ENCODE measurements at places on chromosomes 13 and 19. TPM values are rescaled to one million over a fixed set of nuclear protein-coding genes. Genes with fewer than 3 reads are reported as not detected.
A peak's percentile ranks its signal among the peaks of the same experiment; 100 is the strongest.

GRCh38 chr13:42569576-42570344, 4.2 kb upstream of the TNFSF11 start:
- H3K27ac ChIP-seq = no peak overlapping the region
- no peak overlapping the region for H3K4me3 ChIP-seq
- no peaks in the 10 kb centered on the region for H3K36me3 ChIP-seq
- H3K4me1 ChIP-seq = no peaks in the 10 kb centered on the region

CLDND2 gene
- total RNA-seq = 4.5 TPM

IL12RB1 gene
- 1.1 TPM for total RNA-seq

DNA sequence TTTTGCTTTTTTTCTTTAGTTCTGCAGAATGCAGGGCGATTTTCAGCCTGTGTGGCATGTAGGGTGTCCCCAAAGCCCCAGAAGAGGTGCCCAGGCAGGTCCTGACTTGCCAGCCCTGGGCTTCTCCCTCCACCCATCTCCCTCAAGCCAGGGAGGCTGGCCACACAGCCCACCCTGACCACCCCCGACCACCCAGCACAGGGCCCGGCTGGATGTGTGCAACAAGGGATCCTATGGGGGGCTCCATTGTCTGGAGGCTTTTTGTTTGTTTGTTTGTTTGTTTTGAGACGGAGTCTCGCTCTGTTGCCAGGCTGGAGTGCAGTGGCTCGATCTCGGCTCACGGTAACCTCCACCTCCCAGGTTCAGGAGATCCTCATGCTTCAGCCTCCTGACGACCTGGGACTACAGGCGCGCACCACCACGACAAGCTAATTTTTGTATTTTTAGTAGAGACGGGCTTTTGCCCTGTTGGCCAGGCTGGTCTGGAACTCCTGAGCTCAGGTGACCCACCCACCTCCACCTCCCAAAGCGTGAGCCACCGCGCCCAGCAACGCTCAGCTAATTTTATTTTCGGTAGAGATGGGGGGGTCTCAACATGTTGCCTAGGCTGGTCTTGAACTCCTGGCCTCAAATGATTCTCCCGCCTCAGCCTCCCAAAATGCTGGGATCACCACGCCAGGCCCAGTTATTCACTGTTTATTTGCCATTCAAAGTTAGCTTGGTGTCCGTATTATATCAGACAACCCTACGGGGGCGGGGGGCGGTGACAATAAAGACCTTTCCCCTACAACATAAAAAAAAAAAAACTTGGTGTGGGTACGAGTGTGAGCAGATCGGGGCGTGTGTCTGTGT, 7.8 kb upstream of the MKNK2 start:
- H3K27ac ChIP-seq = peak overlapping the region; percentile 100
- no peaks in the 10 kb centered on the region for H3K27me3 ChIP-seq
- H3K4me1 ChIP-seq = peaks cover 37% of the 10 kb centered on the region
- H3K36me3 ChIP-seq = no peaks in the 10 kb centered on the region
- peak overlapping the region; percentile 44 for H3K4me3 ChIP-seq
- DNase-seq = no peak

- no peaks in the 10 kb centered on the region for H3K27me3 ChIP-seq
- no peak overlapping the region for H3K4me3 ChIP-seq
- no peaks in the 10 kb centered on the region for H3K4me1 ChIP-seq
- H3K27ac ChIP-seq = no peak overlapping the region
These were observed 251.5 kb downstream of the ABCC4 start for GRCh38 chr13:95049772-95050171.

PABPC3 gene
- total RNA-seq = 0.39 TPM

DNA sequence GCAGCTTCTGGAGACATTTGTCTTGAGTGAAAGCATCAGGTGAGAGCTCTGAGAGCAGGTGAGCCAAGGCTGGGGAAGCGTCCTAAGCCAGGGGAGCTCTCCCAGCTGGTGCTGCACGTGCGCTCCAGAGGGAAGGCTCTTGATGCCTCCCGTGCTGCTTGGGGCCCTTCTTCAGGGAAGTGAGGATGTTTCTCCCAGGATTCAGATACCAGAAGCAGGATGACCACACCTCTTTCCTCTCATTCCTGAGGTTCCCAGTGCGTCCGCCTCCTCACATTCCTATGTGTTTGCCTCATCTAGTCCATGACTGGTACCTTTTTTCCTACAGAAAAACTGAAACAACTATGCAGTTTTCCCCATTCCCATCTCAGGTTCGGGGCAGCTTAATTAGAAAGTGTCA, 231.0 kb upstream of the IRS2 start:
- no peaks in the 10 kb centered on the region for H3K36me3 ChIP-seq
- H3K4me1 ChIP-seq = peaks cover 38% of the 10 kb centered on the region
- no peak overlapping the region for H3K4me3 ChIP-seq
- peak; percentile 69 for DNase-seq
- peak overlapping the region; percentile 65 for H3K27ac ChIP-seq

DNA sequence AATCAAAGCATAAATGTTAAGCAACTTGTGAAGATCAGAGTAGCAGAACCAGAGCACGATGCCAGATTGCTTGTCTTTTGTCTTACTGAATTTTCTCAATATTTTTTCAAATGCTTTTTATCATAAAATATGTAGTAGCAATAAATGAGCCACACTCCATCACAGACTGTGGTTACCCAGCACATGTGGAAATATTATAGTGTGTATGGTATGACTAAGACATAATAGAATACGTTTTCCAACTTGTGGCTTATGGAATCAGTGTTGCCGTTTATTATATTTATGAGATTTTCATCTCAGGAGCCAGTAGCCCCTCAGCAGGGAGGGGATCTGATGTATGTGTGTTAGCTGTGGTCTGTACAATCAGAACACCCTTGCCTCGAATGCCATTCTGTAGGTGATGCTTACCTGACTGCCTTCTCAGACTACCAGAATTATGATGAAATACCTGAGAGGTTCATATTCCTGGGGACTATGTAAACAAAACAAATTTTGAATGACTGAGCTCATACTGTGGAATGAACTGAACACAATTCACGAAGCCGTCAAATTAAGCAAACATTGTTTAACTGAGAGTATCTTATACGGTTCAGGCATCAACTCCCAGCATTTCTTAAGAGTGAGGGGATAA, 1.9 kb downstream of the SCEL start:
- peak overlapping the region; percentile 61 for H3K4me3 ChIP-seq
- H3K4me1 ChIP-seq = peaks cover 61% of the 10 kb centered on the region
- no peaks in the 10 kb centered on the region for H3K36me3 ChIP-seq
- H3K27me3 ChIP-seq = no peaks in the 10 kb centered on the region

ALOX5AP gene
- total RNA-seq = not detected

- H3K4me3 ChIP-seq = no peak overlapping the region
- H3K27ac ChIP-seq = no peak overlapping the region
- H3K4me1 ChIP-seq = peaks cover 13% of the 10 kb centered on the region
- DNase-seq = peak; percentile 68
These were observed 16.1 kb downstream of the TMEM38A start for GRCh38 chr19:16677055-16677454.

ZFP82 gene
- total RNA-seq = 1.8 TPM

OR7A5 gene
- not detected for total RNA-seq

GNG14 gene
- total RNA-seq = not detected

GRCh38 chr13:68232351-68233130, 1002.4 kb upstream of the PCDH9 start:
- H3K27ac ChIP-seq = no peak overlapping the region
- no peaks in the 10 kb centered on the region for H3K27me3 ChIP-seq
- no peaks in the 10 kb centered on the region for H3K36me3 ChIP-seq
- no peak for DNase-seq
- H3K4me3 ChIP-seq = no peak overlapping the region

GRCh38 chr19:12965017-12965811, 4.2 kb upstream of the DAND5 start:
- H3K4me3 ChIP-seq = peak overlapping the region; percentile 58
- H3K27me3 ChIP-seq = no peaks in the 10 kb centered on the region
- H3K4me1 ChIP-seq = no peaks in the 10 kb centered on the region

DNA sequence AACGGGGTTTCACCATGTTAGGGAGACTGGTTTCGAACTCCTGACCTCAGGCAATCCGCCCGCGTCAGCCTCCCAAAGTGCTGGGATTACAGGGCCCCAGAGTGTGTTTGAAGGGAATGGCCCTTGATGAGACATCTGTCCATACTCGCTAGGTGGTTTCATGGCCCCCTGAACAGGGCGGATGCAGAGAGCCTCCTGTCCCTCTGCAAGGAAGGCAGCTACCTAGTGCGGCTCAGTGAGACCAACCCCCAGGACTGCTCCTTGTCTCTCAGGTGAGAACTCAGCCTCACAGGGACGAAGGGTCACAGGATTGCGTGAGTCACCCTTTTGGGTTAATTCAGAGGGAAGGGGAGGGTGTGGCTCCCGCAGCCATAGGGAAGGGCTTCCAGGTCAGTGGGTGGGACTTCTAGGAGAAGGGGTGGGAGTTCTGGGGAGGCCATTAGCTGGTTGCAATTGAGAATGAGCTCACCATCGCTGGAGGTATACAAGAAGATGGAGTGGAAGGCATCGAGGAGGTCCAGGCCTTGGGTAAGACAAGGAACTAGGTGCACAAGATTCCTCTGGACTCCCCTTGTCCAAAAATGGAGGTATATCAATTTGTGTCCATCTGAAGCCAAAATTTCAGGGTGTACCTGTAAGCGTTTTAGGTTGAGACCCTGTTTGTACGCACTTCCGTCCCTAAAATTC, 9.2 kb downstream of the SHD start:
- no peak overlapping the region for H3K27ac ChIP-seq
- H3K4me1 ChIP-seq = no peaks in the 10 kb centered on the region
- H3K27me3 ChIP-seq = no peaks in the 10 kb centered on the region
- no peaks in the 10 kb centered on the region for H3K36me3 ChIP-seq
- no peak overlapping the region for H3K4me3 ChIP-seq

- no peaks in the 10 kb centered on the region for H3K27me3 ChIP-seq
- no peak for DNase-seq
These were observed 754.5 kb downstream of the DIAPH3 start for GRCh38 chr13:59409211-59409610.

GRCh38 chr13:27918918-27919658, 712 bp upstream of the PDX1 start:
- peaks cover 25% of the 10 kb centered on the region for H3K27me3 ChIP-seq
- no peak overlapping the region for H3K27ac ChIP-seq
- H3K4me1 ChIP-seq = peaks cover 13% of the 10 kb centered on the region

DNA sequence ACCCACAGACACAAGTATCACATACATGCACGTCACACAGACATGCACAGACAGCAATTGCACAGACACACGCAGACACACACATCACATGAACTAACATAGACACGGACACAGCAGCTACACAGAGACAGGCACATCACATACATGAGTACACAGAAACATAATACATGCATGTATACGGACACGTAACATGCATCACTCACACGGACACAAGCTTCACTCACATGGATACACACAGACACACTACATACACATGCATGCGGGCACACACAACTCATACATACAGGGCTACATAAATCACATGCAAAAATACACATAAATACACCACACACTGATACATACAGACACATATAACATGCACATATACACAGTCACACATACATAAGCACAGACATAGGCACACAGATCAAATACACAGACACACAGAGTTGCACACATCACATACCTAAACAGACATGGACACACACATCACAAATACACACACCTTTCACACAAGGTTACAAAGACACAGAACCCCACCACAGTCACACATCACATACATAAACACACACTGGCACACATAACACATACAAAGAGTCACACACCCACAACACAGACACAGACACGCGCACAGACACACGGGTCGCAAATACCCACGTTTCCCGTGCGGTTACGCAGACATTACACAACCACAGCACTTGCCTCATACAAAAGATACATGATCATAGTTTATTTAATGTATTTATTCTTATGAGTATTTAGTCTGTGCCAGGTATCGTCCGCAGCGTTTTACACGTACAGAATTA, 1.1 kb upstream of the LMTK3 start:
- DNase-seq = no peak
- no peaks in the 10 kb centered on the region for H3K4me1 ChIP-seq
- H3K27me3 ChIP-seq = no peaks in the 10 kb centered on the region
- H3K36me3 ChIP-seq = no peaks in the 10 kb centered on the region
- H3K27ac ChIP-seq = no peak overlapping the region
- peak overlapping the region; percentile 83 for H3K4me3 ChIP-seq

WDR88 gene
- total RNA-seq = not detected

DNA sequence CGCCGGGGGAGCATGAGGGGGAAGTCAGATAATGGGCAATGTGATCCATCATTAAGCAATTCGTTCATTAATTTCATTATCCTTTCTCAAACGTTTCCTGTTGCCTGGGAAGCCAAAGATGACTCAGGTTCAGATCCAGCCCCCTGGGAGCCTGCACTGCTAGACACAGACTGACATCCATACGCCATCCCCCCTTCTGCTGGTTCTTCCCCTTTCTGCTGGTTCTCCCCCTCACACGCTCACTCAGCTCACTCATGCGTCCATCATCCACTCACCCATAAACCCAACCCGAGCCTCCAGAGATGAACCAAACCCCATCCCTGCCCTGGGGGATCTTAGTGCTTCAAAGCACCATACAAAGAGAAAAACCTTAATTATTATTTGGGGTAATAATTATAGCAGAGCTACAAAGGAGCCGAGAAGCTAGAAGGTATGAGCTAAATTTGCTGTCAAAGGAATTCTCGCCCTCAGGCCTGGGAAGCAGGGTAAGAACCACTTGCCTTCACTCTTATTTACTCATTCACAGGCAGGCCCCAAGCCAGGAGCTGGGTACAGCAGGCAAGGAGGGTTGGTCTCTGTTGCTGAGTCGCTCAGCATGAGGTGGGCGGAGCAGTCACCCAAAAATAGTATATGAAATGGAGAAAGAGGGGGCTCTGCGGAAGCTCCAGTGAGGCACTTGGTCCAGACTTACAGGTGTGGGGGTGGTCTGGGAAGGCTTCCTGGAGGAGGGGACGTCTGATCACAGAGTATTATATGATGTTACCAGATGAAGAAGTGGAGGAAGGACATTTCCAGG, 7.0 kb upstream of the ZNF444 start:
- H3K27me3 ChIP-seq = no peaks in the 10 kb centered on the region
- no peak overlapping the region for H3K4me3 ChIP-seq
- peaks cover 16% of the 10 kb centered on the region for H3K4me1 ChIP-seq
- DNase-seq = no peak

GRCh38 chr19:15290166-15290565, 42.2 kb downstream of the BRD4 start:
- DNase-seq = no peak
- H3K27ac ChIP-seq = no peak overlapping the region
- no peaks in the 10 kb centered on the region for H3K36me3 ChIP-seq
- no peaks in the 10 kb centered on the region for H3K27me3 ChIP-seq

DNA sequence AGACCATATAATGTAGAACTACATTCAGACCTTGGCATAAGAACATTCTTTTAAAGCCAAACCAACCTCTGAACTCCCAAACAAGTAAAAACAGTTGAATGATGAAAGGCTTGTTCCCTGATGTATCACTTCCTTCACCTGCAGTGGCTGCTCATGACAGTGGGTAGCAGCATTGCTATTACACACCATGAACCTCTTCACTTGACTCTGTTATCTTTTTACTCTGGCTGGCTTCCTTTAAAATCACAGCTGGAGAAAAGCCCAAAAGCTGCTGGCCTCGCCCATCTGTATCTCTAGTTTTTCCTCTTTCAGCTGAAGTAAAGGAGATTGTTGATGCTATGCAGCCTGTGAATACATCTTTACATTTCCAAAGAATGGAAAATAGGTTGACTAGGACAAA, 22.6 kb downstream of the THSD1 start:
- no peak overlapping the region for H3K4me3 ChIP-seq
- no peak overlapping the region for H3K27ac ChIP-seq
- peaks cover 9% of the 10 kb centered on the region for H3K4me1 ChIP-seq
- H3K27me3 ChIP-seq = no peaks in the 10 kb centered on the region

PCP2 gene
- 1.0 TPM for total RNA-seq

Data from PC-9 (cell line).